NCI-H446 (cell line): ENCODE measurements at places on chromosomes 6 and 20.
A peak's percentile ranks its signal among the peaks of the same experiment; 100 is the strongest.

GRCh38 chr20:59525500-59526241, 78.7 kb upstream of the PHACTR3 start:
- DNase-seq, result peak; percentile 28

DNA sequence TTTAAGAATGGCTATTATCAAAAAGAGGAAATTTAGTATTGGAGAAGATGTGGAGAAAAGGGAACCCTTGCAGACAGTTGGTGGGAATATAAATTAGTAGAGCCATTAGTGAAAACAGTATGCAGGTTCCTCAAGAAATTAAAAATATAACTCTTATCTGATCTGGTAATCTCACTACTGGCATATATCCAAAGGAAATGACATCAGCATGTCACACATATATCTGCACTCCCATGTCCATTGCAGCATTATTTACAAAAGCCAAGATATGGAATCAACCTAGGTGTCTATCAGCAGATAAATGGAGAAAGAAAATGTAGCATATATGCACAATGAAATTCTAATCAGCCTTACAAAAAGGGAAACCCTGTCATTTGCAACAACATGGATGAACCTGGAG, 2.6 kb downstream of the SIRPG start:
- no peak for DNase-seq

DNA sequence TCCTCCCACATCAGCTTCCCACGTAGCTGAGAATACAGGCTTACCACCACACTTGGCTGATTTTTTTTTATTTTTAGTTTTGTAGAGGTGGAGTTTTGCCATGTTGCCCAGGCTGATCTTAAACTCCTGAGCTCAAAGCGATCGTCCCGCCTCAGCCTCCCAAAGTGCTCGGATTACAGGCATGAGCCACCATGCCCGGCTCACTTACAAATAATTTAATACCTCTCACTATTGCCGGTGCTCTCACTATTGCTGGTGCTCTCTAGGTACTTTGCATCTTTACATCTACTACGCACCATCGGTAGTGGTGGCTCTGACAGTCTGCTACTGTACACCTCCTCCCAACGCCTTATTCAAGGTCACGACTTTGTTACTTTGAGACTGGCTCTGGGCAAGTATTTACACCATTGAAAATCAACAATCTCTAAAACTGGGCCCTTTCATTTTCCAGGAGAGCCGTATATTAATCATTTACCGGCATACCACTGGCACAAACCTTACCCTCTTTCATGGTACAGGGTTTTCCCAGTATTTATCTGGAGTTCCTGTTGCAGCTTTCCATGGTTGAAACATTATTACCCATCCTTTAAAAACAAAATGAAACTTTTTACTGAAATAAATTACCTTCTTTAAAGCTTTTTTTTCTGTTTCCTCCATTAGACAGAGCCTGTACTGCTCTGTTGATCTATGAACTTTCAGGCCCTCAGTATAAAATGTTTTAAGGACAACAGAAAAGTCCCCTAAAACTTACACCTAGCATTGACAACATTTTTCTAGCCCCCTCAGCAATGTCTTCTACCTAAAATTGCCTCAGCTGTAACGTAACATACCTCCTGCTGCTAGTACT, 259.6 kb upstream of the PLCB4 start:
- DNase-seq, result no peak

- DNase-seq, result no peak
These were observed 959.7 kb downstream of the KIF16B start for GRCh38 chr20:15613530-15613929.

DNA sequence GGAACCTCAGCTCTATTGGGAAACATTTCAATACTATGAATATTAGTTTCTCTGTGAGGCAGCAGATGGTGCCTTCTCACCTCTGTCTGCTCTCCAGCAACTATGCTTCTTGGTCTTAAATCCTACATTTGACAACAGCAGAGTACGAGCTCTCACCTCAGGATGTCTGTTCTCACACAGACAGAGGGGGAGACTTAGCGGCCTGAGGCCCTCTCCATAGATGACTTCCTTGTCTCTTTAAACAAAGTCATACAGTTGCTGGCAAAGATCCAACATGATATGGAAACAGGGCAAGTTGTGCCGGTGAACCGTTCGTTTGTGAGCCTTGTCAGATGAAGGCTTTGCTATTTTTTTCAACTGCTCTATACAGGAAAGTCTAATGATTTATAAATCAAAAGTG, 43.7 kb upstream of the GABRR1 start:
- no peak for DNase-seq

DNA sequence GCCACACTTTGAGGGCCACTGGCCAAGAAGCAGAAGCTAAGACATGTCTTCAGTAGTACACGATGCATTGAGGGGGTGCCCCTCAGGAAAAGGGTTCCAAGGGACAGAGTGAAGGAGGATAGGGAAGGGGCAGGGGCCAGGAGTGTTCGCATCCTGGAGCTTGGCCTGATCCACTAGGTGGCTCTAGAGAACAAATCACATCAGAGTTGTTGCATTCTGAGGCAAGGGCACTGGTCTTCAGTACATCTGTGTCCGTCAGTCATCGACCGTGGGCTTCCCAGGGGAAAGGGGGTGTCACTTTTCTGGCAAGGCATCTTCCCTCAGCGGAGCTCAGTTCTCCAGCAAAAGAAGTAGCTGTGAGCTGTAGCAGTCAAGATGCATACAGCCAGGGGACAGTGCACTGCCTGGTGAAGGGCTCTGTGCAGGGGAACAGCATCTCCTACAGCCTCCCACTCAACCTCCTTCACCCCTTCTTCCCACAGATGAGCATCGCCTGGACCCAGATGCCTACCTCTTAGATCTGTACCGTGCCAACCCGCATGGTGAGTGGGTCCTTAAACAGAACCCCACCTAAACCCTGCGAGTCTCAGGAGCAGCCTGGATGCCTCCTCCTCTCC, 47.8 kb downstream of the ARHGAP40 start:
- DNase-seq, result peak; percentile 41

DNA sequence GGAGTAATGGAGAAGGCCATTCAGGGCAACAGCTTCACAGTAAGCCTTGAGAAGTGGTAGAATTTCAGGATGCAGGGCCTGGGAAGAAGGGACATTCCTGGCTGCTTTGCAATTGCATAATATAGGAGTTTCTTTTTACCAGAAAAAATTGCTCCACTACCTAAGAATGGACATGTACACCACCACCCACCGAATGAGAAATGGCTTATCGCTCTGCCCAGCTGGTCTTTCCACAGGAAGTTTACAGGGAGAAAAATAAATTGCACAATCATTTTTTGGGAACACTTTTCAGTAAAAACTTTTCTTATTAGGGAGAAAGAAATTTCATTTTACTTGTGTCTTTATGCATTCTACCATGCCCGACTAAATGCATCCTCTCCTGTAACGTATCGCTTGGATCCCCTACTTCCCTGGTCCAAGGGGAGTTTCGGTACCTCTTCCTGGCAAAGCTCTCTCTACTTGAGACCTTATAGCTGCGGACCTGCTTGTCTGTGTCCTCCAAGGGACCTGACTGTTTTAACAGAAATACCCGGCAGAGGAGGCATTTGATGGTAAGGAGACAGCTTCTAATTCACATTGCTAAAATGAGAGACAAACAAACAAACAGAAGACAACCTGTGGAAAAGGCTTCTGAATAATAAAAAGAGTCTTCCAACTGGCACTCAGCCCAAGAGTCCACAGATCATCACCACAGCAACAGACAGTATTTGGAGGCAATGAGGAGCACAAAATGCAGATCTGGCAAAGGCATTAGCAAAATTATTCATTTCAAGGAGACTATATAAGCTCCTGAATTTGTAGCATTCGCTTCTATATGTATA, 54.2 kb downstream of the MAP3K5 start:
- DNase-seq, result peak; percentile 1

DNA sequence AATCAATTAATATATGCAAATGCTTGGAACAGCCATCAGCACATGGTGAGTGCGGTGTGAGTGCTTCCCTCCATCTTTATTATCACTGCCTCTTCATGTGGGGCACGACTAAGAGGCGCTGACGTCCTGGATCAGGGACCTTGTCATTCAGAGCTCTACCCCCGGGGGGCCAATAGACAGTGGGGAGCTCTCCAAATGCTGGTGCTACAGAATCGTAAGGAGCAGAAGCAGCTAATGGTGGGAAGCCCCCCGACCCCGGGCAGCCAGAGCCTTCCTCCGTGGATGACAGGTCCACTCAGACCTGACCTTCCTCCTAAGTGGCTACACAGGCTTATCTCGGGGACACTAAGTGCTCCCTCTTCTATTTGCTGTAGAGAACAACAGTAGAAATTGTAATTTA, 257.5 kb upstream of the PMEPA1 start:
- no peak for DNase-seq

DNA sequence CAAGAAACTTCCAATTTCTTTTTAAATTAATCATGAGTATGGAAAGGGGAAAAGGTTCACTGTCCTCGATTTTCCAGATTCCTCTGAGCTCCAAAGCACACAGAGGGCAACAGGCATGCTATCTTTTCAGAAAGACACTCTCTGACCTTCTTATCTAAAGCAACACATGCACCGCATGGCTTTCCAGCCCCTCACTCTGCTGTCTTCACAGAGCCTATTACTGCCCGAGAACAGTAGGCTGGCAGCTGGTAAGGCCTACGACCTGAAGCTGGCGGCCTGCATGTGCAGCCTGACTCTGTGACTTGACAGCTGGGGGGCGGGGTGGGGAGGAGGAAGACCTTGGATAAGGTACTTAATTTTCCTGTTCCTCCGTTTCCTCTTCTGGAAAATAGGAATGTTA, 86.3 kb downstream of the ELOVL4 start:
- no peak for DNase-seq

- no peak for DNase-seq
These were observed 105.2 kb downstream of the OR2B2 start for GRCh38 chr6:27806981-27807440.

- DNase-seq, result peak; percentile 11
These were observed 28.3 kb downstream of the MRS2 start for GRCh38 chr6:24431045-24431451.

DNA sequence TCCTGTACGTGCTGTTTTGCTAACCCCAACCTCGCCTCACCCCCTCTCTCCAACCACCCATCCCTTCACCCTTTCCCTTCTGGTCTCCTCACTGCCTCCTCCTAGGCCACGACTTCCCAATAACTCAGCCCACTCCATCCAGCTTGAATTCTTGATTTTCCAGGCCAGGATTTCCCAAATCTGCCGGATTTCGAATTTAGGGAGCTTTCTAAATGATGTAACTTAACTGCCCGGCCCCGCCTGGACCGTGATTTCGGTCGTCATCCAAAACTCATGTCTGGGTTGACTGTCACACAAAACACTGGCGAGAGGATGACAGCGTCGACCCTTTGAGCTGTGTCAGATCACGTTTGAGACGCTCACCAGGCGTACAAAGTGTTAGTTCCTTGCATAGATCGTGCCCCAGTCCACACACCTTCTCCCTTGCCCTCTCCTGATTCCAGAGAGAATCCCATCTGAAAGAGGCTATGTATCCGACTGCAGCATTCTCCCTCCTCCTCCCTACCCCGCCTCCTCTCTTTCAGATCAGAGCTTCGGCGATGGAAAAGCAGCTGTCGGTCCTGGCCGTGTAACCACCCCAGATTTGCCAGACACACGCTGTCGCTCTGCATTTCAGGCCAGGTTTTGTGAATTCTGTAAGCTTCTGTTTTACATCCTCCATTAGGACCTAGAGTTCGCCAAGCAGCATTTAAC, 168.2 kb downstream of the GPX5 start:
- DNase-seq, result no peak

DNA sequence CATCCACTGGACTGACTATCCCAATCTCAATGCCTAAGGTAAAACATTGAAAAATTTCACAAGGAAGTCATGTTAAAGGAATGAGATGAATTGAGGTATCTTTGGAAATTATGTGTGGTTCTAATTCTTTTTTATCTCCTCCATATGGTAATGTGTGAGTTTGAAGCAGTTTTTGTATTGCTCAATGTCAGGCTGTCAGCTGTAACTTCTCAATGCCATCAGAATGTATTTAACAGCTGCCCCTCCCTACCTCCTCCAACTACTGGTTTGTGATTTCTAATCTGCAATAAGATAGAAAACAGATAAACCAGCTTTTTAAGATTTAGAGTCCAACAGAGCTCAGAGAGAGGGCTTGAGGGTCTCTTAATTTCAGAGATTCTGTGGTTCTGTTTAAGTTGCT, 1005.8 kb upstream of the ADGRB3 start:
- DNase-seq, result no peak

DNA sequence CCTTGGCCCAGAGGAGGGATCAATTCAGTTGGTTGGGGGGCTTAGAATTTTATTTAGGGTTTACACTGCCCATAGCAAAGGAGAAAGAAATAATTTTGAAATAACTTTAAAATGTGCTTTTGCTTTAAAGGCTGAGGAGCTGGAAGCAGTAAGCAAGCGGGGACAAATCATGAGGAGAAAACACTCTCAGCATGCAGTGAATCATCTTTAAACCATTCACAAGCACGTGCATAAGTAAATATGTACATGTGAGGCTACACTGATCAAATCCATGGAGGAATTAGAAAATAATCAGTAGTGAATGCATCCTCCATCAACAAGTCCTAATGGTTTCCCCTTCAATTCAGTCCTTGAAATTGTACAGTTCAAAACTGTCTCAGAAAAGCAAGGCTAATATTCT, 181.0 kb downstream of the MTFR2 start:
- DNase-seq, result no peak

GRCh38 chr6:168385858-168386735, 54.9 kb upstream of the SMOC2 start:
- no peak for DNase-seq

GRCh38 chr6:142569676-142570075, 267.9 kb downstream of the ADGRG6 start:
- DNase-seq, result no peak

- DNase-seq, result no peak
These were observed 162.7 kb upstream of the MLN start for GRCh38 chr6:33966536-33966935.

GRCh38 chr6:34001706-34002621, 143.9 kb downstream of the GRM4 start:
- no peak for DNase-seq

DNA sequence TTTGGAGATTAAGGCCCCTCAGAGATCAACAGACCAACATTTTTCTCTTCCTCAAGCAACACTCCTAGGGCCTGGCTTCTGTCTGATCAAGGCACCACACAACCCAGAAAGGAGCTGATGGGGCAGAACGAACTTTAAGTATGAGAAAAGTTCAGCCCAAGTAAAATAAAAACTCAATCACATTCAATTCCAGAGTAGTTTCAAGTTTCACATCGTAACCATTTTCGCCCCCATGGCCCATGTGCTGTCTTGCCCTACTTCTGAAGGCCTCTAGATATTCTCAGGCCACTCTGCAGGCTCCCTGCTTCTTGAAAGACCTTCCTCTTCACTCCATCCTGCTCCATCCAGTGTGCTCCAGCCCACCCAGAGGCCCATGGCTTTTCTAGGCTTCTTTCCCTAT, 4.2 kb downstream of the IL17A start:
- DNase-seq, result no peak

- peak; percentile 82 for DNase-seq
These were observed 105.5 kb downstream of the AGPAT4 start for GRCh38 chr6:161168281-161168891.
